Bronchus fibroblast of lung (primary cell): ENCODE measurements at places on chromosomes 2 and 18. TPM values are rescaled to one million over a fixed set of nuclear protein-coding genes. Genes with fewer than 3 reads are reported as not detected.

The DCDC2C gene
- total RNA-seq, result not detected in 2 replicates

The IFIH1 gene
- total RNA-seq, result 3.3 and 4.7 TPM in 2 replicates

The PASK gene
- total RNA-seq, result 6.1 and 7.1 TPM in 2 replicates

The CCBE1 gene
- 52.3 and 55.1 TPM in 2 replicates for total RNA-seq

The LYG1 gene
- 0.45 TPM in 1 of 2 replicates, not detected in the other for total RNA-seq
